ENCODE measurements at places on chromosomes 5 and 9. TPM values are rescaled to one million over a fixed set of nuclear protein-coding genes. Genes with fewer than 3 reads are reported as not detected.

DNA sequence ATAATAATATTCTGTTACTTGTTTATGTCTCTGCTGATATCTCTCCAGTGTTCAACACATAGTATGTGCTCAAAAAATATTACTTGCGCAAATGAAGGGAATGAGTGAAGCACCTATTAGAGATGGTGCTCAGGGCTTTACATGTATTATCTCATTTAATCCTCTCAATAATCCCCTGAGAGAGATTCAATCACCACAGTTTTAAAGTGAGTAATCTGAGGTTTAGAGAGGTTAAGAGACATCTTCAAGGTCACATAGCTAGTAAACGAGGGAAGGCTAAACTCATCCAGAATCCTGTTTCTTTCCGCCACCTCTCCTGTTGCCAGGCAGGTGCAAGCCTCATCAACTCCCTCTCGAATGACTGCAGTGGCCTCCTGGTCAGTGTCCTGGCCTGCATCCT is 82.0 kb downstream of the UGCG start:
- DNase-seq, result no peak

DNA sequence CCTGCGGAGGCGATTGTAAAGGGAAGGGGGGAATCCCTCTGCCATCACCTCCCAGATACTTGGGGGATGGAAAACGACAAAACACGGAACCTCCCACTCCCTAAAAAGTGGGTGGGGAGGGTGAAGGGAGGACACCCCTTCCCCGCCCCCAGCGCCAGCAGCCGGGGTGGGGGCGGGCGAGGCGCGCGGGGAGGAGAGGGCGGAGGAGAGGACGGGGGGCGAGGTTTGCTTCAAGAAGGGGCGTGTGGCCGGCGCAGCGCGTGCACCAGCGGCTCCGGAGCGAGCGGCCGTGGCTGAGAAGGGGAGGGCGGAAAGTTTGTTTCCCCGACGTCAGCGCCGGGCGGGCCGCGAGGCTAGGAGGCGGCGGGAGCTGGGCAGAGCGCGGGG is at the start of gene PRRX2:
Gene PRRX2 (plus strand): TSS at position 259 of the 387 bp plus-strand sequence. CDS start 221 bp downstream, outside the sequence.
- no peak for DNase-seq

DNA sequence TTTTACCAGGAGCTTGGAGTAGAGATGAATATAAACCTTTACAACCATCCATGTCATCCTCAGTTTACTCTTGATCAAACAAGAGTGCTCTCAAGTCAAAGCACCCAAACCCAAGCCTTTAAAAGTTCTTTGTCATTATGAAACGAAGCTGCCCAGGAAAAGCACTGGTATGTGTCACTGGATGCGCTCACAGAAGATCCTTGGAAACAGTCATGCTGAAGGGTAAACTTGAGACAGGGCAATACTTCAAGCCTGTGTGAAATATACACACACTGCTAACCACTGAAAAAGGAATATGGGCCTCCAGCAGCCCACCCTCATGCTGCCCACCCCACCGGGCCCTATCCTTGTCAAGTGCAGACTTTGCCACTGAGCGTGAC is 84.5 kb downstream of the PRRT1B start:
- no peak for DNase-seq

DNA sequence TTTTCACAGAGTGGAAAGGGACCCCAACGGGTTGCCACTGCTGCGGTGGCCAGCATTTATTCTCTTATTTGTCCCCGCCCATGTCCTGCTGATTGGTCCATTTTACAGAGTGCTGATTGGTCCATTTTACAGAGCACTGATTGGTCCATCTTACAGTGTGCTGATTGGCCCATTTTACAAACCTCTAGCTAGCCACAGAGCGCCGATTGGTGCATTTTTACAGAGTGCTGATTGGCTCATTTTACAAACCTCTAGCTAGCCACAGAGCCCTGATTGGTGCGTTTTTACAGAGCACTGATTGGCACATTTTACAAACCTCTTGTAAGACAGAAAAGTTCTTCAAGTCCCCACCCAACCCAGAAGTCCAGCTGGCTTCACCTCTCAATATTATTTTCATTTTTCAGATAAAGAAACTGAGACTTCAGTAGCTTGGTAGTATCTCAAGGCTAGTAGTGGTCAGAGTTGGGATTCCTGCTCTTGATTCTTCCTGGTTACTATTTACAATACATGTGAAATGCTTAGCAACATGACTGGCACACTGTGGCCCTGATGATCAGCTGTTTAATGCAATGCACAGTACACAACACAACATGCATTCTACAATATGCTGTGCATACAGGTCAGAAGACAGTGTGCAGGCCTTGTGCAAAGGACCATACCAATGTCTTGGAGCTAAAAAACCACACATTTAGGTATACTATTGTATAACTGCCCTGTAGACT is 63.6 kb upstream of the BOD1 start:
- no peak for DNase-seq

- DNase-seq, result no peak
Measured at GRCh38 chr9:24608599-24608998, 62.9 kb upstream of the IZUMO3 start.

DNA sequence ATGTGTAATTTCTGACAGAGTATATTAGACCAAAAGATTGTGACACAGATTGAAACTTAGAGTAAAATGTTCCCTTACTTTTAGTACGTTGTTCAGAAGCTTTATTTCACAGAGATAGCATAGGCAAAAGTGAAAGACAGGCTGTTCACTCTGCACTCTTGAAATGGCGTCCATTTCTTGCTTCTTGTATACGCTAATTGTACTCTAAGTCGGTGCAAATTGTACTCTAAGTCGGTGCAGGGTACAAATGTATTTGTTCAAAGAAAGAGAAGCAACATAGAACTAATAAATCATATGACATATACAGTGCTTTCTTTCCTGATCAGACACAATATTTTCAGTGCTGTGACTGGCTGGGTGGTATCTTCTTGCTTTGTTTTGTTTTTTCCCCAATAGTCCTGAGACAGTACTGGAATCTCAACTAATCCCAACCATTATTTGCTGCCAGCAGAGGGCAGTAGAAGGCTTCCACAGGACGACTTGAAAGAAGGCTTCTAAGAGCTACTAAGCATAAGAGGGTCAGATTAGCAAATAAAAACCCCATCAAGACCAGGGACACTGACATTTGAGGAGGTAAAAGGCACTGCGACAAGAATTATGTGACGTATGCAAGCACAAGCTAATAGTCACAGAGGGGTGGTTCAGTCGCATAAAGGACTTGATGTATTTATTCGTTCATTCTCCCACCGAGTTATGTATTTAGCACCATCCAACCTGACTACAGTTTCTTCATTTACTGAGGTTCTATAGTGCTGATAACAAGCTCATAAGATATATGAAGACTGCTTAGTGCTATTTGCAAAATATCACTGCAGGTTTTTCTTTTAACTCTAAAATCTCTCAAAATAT is 831.8 kb downstream of the TAF11L14 start:
- peak; percentile 46 for DNase-seq

DNA sequence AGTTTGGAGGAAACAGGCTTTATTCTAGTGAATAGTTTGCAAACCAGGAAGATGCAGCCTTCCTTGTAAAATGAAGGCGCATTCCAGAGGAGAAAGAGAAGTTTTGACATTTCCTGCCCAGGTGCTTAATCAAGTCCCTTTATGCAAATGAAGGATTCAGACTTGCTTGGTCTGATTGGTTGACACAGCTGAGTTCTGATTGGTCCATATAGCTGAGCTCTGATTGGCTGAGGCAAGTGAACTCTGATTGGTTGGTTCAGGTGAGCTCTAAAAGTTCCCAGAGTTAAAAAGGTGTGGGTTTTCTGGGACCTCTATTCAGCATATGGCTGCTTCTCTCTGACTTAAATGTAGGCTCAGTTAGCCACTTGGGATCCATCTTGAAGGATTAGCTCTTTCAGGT is 151.0 kb downstream of the CACNA1B start:
- DNase-seq, result no peak

- no peak for DNase-seq
Measured at GRCh38 chr5:170338933-170339779, 41.6 kb upstream of the LCP2 start.

GRCh38 chr5:118990582-118990981 is 2.2 kb upstream of the DTWD2 start:
- no peak for DNase-seq

DNA sequence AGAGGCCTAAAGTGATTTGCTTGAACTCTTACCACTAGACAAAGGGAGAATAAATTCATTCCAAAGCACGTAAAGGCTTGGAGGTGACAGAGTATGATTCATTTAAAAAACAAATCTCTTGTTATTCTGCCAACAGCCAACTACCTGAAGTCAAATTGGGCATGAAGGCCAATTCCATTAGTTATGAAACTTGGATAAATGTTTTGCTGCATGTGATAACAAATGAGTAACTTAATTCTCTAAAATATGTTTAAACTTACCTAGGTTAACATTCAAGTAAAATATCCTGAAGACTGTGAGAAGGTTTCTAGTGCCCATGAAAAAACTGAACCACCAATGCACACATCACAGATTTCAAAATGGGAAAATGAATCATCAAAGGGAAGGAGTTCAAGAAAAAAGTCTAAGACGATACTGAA is 120.1 kb upstream of the TSLP start:
- DNase-seq, result no peak

WDR38 gene
- polyA plus RNA-seq, result 9.1 TPM

MARCOL gene
- not detected for polyA plus RNA-seq

Measured in right lung (tissue), 10 donors.